ENCODE measurements at places on chromosomes 16 and 17.

GRCh38 chr16:69927056-69927757 lies 23.9 kb upstream of the CLEC18A start:
- DNase-seq, result no peak

GRCh38 chr17:6079155-6079888 lies 9.1 kb downstream of the WSCD1 start:
- DNase-seq, result no peak

GRCh38 chr17:80941743-80942422 lies 49.8 kb upstream of the CHMP6 start:
- DNase-seq, result no peak

DNA sequence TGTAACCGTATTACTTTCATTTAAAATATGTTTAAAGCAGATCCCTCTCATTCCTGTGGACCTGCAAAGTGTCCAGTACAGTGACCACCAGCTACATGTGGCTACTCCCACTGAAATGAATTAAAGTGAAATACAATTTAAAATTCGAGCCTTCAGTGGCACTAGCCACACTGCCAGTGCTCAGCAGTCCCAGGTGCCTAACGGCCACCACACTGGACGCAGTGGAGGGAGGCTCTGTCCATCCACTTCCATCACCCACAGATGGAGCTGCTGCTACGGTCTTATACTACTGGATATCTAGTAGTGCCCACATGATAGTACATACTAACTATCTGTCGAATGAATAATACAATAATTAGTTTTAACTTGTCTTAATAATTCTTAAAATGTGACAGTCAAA lies 2.3 kb upstream of the CBX2 start:
- DNase-seq, result no peak

DNA sequence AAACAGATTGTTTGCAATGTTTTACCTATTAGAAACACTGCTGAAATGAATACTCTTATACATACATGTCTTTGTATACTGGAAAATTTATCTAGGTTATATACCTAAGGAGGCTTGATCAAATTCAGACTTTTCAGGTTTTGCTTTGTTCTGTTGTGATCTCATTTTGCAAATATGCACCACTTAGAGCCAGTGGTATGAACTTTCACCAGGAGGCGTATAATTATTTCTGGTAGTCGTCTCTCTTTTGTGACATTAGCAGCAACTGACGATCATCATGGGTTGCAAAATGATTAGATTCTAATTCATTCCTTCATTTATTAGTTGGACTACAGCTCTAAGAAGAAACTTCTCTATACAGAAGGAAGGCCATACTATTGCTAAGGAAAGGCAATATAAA lies 26.9 kb downstream of the AP1G1 start:
- peak; percentile 42 for DNase-seq

GRCh38 chr17:13931111-13931526 lies 138.2 kb upstream of the COX10 start:
- DNase-seq, result peak; percentile 36

DNA sequence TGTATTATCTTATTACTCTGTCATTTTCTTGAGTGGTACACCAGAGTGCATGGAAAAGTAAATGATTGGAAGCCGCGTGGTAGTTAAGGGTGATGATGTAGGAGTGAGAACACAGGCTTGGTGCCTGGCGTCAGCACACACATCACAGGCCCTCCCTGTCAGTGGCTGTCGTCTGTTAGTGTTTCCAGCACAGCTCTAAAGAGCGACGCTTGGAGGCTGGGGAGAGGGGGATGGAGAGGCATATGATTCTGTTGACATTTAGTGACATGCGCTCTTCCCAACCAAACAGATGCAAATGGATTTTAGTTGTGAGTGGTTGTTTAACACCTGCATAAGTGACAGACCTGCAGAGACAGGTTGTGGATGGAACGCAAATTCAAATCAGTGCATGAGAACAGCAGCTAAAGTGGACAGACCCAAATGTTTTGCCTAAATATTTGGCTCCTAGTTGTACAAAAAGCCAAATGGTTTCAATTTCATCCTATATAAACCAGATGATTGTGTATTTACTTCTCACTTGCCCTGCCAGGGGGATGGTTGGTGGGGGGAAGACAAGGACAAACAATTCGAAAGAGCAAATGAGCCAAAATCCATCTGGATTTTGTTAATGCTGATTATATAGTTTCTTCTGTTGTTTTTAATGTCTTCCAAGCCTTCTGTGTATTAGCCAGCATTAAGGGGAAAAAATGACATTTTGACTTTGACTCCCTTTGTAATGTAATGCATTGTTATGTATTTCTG lies 222.3 kb downstream of the WWOX start:
- no peak for DNase-seq

- peak; percentile 75 for DNase-seq
These were observed 109.1 kb downstream of the ZFHX3 start for GRCh38 chr16:72938795-72939164.

All from mesenchymal stem cell (in vitro differentiated cells and primary cell).